Activated T-helper 1 cell treated with anti-CD3 and anti-CD28 coated beads, Interleukin-2, amount 50 U/mL, for 16 hours (primary cell): ENCODE measurements at places on chromosomes 6 and 20.

DNA sequence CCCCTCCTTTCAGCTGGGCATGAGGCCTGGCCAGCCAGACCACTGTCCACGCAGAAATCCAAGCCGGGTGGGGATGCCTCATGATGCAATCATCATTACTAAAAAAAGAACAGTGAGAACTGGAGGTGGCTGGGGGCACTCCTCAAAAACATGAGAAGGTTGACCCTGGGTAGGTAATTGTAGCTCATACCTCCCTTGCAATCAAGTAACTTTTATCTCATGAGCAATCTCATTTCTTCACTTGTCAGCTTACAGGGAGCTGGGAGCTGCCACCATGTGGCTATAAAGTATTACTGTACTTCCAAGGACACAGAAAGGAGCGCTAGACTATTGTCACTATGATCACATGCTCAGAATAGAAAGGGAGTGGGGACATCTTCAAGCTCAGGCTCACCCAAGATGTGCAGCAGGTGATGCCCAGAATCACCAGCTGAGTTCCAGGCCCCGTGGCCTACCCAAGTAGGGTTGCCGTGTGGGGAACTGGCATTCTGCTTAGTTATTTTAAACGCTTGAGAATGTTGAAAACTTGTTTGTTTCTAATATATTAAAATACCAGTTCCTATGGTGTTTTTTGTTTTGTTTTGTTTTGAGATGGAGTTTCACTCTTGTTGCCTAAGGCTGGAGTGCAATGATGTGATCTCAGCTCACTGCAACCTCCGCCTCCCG, 3.0 kb upstream of the CDH26 start:
- DNase-seq: no peak

DNA sequence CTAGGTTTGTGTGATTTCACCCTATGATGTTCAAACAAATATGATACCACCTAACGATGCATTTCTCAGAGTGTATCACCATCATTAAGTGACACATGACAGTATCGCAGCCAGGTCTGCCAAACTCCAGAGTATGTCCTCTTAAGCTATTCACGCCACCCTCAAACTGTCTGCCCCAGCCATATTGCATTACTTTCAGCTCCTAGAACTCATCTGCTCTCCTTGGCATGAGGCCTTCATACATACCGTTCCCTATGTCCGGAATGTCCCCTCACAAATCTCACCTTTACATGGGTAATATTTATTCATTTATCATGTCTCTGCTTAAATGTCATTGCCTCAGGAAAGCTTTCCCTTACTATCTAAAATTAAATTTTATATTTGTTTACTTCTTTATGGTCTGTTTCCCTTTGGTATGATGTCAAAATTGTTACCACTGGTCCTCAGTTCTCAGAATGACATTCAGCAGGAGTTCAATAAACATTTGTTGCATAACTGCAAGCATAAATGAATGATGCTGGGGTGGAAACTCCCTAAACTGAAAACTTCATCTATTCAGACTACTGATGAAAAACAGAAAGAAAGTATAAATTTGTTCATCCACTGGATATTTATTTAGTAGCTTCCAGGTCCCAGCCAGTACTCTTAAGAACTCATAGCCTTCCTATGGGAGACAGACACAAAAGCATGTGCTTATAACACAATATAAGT, 3.2 kb downstream of the SESN1 start:
- no peak for DNase-seq

- no peak for DNase-seq
Measured at GRCh38 chr20:50187403-50188051, 3.1 kb upstream of the CEBPB start.

GRCh38 chr6:152673236-152673635, 24.5 kb upstream of the MYCT1 start:
- no peak for DNase-seq

GRCh38 chr6:111553580-111553979, 52.1 kb downstream of the TRAF3IP2 start:
- DNase-seq: no peak

GRCh38 chr6:39227476-39227875, 1.8 kb downstream of the KCNK5 start:
- DNase-seq: no peak

DNA sequence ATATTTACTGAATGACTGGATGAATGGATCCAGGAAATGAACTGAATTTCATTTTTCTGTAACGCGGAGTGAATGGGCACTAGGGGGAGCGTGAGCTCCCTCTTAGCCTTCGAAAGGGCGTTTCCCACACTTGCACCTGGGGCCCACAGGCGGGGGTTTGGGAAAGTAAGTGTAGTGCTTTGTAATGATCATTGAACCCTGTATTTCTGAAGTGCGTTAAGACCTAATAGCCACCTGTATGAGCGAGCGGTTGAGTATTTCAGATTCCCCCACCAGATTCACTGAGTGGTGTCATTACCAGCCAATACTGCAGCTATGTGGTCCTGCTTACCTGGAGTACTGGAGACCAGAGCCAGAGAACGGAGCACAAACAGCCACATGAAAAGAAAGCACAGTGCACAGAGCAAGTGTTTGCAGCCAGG, 10.5 kb downstream of the SYTL3 start:
- DNase-seq: no peak

DNA sequence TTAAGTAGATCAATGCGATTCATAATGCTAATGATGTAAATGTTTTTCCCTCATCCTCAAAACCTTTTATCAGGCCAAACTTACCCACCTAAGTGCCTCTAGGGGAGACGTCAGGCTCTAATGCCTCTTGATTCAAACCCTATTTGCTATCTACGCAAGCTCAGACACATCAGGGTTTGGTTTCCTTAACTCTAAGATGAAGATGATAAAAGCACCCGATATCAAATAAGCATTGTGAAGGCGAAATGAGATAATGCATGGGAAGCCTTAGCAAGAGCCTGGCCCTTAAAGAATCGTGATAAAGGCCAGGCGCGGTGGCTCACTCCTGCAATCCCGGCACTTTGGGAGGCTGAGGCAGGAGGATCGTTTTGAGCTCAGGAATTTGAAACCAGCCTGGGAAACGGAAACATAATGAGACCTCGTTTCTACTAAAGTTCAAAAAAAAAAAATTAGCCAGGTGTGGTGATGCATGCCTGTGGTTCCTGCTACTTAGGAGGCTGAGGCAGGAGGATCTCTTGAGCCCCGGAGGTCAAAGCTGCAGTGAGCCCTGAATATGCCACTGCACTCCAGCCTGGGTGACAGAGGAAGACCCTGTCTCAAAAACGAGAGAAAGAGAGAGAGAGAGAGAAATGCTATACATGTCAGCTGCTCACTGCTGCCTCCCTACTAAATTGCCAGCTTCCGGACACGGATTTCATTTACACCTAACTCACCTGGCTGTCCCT, 13.5 kb downstream of the CNKSR3 start:
- DNase-seq: no peak

DNA sequence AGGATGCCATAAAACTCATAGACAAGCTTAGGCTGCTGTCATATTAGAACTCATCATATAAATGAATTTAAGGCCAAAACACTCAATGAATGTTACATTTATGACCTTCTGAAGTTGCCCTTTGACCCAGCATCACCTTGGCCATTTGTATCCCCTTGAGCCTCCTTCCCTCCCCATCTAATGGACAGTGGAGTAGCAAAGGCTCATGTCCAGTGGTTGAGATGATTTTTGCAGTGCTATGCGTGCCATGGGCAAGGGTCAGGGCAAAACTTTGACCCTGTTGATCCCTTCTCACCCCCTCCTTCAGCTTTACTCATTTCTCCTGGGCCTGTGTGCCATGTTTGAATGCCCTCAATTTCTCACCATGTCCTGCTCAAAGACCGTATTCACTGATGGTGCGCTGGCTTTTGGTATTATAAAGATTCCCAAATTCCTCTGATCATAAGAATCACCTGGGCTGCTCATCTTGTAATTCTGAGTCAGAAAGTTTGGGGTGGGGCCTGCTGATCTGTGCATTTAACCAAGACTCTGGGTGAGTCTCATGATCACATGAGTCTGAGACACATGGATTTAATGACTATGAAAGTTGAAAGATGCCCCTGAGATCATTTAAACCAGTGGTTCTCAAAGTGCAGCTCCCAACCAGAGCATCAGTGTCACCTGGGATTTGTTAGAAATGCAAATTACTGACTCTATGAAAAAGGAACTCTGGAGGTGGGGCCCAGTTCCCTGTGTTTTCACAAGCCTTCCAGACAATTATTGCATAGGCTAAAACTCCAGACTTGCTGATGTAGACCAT, 57.5 kb upstream of the IL20RA start:
- DNase-seq: no peak

DNA sequence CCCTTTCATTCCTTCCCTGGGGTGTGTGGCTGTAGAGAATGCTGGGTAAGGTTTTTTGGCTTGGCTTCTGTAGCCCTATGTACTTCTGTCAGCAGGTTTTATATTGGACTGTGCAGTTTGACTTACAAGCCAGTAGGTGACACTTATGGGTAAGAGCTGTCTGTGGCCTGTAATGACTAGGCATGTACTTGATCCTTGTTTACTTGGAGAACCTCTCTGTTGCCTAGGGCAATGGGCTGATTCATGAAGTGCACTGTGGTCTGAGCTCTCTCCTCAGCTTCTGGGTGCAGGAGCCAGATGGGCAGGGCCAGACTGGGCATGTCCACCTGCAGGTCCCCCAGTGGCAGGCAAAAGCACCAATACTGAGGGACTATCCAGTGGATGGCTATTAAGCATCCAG, 544.6 kb downstream of the ADGRB3 start:
- DNase-seq: no peak

GRCh38 chr6:33547499-33547898, 32.6 kb downstream of the BAK1 start:
- DNase-seq: no peak

- DNase-seq: no peak
Measured at GRCh38 chr6:20630617-20631548, 96.6 kb downstream of the CDKAL1 start.

DNA sequence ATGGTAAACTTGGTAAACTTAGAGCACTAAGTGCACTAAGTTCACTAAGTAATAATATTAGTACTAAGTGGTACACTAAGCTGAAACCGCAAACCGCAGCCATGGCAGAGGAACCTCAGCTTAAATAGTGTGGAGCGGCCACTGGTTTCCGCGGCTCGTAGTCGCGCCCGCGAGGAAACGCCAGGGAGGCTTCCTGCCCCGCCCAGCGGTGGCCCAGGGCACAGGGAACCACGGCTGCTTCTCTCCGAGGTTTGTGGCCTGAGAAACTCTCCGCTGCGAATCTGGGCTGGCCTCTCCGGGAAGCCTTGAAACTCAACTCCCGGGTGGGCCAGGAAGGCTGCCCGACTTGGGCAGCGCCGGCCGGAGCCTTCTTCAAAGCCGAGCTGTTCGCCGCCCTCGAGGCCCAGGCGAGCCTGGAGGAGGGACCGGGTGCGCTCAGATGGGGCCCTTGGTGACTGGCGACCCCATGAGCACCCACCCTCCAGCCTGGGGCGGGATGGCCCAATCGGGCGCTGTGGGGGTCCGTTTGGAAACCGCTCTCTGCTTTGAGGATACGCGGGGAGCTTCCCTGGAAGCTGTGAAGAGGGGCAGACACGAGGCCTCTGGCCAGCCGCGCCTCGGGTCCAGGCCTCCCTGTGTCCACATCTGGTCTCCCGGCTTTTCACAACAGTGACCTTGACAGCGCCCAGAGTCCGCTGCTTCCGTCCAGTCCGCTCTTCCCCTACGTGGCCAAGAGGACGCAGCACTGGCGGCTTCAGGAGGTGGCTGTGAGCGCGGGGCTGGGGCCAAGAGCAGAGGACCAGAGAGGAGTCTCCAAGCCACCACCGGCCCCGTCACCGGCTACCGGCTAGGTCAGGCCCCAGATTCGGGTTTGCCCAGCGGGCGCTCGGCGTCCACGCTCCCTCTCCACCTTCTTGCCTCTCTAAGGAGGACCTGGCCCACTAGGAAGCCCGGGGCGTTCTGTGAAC, 25.4 kb upstream of the HLA-E start:
- DNase-seq: no peak

DNA sequence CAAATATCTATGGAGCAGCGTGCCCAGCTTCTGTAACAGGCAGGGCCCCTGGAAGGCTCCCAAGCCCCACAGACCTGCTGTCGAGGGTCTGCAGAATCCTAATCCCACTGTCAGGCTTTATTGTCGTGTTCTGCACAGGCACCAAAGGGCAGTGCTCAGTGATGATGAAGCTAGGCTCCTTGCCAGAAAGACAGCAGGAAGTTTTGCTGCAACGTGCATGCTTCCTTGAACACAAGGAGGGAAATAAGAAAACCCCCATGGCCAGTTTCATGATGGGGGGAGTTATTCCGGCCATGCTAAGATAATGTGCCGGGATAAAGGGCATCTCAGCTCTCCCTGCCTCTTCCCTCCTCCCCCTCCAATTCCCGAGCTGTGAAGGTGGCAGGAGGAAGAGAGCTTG, 109.4 kb upstream of the KCNG1 start:
- DNase-seq: no peak

GRCh38 chr6:53658992-53659391, 6.6 kb downstream of the KLHL31 start:
- no peak for DNase-seq

GRCh38 chr6:119161438-119161837, 83.0 kb upstream of the FAM184A start:
- DNase-seq: no peak

DNA sequence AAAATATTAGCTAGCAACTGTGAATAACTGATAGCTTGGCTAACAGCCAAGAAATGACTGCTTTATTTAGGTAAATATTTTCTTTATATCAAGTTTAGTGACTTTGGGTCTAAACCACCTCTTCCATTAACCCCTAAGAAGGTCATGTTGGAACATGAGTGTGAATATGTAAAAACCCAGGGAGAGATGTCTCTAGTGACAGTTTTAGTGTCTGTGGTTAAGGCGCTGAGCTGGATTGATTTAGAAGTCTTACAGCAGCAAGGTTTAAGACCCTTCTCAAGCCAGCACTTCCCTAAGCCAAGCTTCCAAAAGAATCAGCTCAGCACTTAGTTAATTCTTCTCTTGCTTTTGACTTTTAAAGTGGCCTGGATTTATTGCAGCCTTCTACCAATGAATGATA, 11.4 kb upstream of the SIRT5 start:
- DNase-seq: no peak

DNA sequence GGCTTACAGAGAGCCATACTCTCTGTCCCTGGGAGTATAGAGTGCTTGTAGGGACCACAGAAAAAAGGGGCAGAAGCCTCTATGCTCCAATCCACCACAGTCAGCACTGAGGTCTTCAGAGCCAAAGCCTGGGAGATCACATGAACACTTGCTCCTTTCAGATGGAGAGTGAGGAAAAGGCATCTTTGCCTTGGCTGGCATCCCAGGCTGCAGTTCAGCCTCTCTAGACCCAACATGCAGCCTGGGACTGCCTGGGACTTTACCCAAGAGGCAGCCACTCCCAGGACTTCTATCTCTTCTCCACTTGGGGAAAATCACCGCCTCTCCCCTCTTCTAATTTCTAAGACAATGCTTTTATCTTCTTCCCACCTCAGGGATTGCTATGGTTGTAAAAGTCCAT, 46.5 kb upstream of the MYLIP start:
- no peak for DNase-seq

DNA sequence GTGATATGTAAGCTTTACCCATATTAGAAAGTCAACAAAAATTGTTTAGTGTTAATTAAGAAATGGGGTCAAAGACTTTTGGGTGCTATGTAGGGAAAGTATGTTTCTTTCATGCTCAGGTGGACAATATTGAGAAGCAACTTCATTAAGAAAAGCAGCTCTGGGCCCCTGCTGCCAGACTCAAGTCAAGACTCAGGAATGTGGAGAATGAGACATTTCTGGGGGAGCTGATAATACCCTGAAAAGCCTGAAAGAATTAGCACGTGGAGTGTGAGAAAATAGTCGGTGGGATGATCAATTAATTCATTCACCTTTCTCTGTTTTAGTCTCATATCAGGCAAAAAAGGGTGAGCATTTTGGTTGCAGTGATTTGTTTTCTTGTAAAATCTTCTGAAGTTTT, 175.1 kb upstream of the IMPG1 start:
- no peak for DNase-seq

GRCh38 chr6:13262302-13263230, 65.8 kb downstream of the TBC1D7 start:
- no peak for DNase-seq

- no peak for DNase-seq
Measured at GRCh38 chr20:53748821-53749421, 155.3 kb upstream of the ZNF217 start.
